ENCODE measurements at places on chromosomes 13 and 19. TPM values are rescaled to one million over a fixed set of nuclear protein-coding genes. Genes with fewer than 3 reads are reported as not detected.

Gene SLC8A2
- total RNA-seq, result 0.34 TPM

Gene CCDC122
- total RNA-seq, result 9.2 TPM

Gene RGL3
- total RNA-seq, result not detected

Gene ZNF536
- total RNA-seq, result not detected

Gene DNAJC15
- 31.7 TPM for total RNA-seq

GRCh38 chr19:49362929-49363267 is 682 bp upstream of the TEAD2 start:
- DNase-seq, result no peak

DNA sequence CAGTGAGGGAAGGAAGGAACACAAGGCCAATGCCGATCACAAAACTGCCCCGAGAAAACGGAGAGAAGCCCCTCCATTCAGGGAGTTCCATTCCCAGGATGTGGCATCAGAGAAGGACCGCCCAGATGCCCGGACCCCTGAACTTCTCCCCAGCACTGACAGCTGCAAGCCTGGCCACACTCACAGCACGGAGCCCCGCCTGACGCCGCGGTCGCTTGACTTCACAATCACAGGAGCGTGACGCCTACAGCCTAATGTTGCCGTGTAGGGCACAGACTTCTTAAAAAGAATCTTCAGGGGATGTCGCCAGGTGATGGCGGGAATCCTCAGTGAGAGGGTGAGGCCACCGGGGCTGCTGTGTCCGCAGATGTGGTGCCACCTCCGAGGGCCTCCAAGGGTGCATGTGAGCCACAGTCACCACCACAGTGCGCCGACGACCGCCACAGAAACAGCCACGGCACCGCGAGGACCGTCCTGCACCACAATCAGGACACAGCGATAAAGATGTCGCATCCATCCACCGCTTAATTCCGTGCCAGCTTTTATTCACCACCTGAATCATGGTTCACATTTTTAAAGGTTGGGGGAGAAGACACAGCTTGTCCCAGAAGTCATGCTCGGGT is 77.2 kb downstream of the SPACA7 start:
- no peak for DNase-seq

DNA sequence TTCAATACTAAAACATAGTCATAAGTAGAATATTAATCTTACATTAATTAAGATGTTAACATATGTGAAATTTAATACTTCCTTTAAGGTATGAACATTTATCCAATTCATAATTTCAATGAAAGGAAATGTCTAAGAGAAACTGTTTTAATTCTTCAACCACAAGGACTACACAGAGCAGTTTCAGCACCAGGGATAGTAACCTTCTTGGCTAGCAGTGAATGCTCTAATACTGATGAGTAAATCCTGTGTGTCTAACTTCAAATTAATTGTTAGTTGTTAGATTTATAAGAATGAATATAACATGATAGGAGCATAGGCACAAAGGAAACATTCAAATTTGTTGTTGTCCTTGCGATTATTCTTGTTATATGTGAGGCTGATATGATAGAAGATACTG is 15.6 kb upstream of the NBEA start:
- DNase-seq, result peak; percentile 45

- no peak for DNase-seq
These were observed 27.7 kb downstream of the ATP4B start for GRCh38 chr13:113630296-113630695.

- DNase-seq, result no peak
These were observed 18.5 kb upstream of the KBTBD7 start for GRCh38 chr13:41212881-41213280.

DNA sequence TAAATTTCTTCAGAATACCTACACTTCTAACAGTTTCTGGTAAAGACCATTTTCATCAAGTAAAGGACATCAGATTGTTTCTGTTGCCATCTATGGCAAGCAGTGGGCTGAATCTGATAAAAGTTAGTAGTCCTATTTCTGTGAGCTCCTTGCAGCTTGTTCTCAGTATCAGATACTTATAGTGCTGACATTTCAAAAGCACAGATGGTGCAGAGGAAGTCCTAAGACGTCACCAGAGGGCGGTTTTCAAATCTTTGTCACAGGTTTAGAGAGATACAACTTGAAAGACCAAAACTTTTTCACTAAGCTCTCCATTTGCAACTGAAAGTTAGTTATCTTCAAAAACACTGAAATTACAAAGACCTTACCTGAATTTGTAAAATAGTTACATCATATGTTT is 719.8 kb downstream of the SLITRK1 start:
- no peak for DNase-seq

GRCh38 chr13:43965459-43965845 is 85.7 kb downstream of the LACC1 start:
- no peak for DNase-seq
